ENCODE measurements at places on chromosomes 2 and 18.
A peak's percentile ranks its signal among the peaks of the same experiment; 100 is the strongest.

DNA sequence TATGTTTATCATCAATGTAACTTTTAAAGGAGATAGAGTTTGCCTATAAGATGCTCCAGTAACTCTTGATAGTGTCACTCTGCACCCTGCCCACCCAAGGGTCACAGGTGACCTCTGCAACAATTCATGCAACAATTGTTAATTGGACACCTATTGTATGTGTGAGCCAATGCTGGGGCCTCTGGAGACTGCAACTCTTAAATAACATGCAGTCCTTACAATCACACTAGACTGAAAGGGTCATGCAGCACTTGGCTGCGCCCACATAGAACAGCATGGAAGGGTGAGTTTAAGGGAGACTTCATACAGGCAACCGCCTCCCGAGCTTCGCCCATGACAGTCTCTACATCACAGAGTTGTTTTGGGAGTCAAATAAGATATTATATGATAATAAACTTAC, 137.1 kb upstream of the TWIST2 start:
- DNase-seq: no peak

- DNase-seq: no peak
These were observed 77.3 kb downstream of the XDH start for GRCh38 chr2:31337197-31337596.

DNA sequence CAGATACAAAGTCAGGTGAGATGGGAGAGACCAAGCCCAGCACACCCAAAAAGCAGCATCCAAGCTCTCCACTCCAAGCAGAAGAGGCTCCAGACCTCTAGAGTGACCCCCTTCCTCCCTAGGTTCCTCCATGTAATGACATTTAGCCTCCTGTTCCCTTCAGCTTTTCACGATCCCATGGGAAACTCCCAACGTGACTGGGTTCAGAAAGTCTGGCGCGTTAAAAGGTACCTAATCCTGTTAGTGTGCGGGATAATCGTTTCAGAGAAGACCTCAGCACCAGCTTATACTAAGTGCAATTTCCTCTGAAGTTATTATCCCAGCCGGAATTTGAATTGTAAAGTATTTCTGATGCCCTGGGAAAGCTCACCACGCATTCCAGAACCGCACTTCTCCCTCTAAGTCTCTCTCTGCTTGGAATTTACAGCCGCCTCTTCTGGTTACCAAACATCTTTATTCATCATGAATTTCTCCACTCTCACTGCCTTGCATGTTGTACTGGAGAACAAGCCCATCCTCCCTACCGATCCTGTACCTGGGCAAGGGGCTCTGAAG, 46.9 kb downstream of the CCBE1 start:
- no peak for DNase-seq

- DNase-seq: peak; percentile 54
These were observed 506 bp downstream of the BMPR2 start for GRCh38 chr2:202376460-202377206.

DNA sequence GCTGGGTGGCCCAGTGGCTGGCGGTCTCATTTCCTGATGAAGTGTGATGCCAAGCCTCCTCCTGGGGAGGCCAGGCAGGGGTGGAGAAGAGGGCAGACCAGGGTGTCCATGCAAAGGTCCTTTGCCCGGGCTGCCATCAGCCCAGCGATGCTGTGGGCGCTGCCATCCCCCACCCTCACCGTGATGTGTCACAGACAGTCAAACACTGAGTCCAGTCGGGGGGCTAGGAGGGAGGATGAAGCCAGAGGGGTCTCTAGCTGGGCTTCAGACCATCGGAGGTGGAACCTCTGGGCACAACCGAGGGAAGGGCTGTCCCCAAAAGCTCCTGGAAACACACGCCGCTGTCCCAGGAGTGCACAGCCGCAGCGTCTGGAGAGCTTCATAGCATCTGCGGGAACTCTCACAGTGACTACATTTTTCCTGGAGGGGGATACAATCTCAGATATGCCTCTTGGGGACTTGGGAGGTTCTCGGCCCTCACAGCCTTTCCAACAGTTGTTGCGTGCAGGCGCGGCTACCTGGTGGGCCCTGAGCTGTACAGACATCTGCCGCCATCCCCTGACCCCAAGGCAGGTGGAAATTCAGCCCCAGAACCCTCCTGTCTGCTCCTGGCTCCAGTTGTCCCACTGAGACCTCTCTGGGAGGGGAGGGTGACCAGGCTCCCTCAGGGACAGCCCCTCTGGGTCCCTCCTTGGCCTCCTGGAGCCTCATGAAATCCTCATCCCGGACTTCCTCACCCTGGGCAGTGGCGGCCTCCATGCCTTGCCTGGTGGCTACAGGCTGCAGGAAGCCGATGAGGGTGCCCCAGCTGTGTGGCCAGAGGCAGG, 26.5 kb upstream of the OTOS start:
- DNase-seq: no peak

Measured in activated CD4-positive, alpha-beta T cell treated with anti-CD3 and anti-CD28 coated beads for 48 hours (primary cell).